ENCODE measurements at places on chromosomes 1 and 21.

DNA sequence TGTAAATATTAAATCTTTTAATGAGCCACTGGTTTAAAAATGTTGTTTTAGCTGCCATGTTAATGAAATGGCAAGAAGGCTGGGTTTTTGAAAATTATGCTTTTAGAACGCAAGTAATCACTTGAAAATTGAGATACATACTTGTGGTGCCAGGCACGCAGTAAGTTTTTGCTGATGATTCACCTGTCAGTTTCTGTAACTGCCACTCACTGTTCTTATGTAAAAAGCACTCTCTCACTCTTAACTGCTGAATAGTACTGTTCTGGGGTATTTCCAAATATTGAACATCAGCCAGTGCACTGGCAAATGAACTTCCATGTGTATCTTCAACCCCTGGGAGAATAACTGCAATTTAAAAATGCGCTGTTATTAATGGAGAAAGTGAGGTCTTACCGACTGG is 17.9 kb downstream of the LGALS8 start:
- DNase-seq, result no peak

GRCh38 chr1:4016351-4017130 is 116.5 kb upstream of the C1orf174 start:
- no peak for DNase-seq

DNA sequence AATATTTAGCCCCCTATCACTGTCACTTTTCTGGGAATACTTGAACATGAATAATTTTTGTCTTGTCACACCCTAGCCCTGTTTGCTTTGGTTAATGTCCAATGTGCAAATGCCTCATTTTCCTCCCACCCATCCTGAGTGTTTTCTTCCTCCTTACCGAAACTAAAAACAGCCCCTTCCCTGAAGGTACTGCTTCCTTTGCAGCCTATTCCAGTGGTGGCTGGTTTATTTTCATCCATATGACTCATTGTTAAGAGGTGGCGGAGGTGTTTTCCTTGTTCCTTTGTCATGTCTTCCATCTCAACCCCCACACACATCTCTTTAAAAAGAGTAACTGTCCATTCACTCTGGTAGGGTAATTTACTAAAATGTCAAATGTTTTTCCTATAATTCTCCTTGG is 40.4 kb downstream of the CD55 start:
- no peak for DNase-seq

DNA sequence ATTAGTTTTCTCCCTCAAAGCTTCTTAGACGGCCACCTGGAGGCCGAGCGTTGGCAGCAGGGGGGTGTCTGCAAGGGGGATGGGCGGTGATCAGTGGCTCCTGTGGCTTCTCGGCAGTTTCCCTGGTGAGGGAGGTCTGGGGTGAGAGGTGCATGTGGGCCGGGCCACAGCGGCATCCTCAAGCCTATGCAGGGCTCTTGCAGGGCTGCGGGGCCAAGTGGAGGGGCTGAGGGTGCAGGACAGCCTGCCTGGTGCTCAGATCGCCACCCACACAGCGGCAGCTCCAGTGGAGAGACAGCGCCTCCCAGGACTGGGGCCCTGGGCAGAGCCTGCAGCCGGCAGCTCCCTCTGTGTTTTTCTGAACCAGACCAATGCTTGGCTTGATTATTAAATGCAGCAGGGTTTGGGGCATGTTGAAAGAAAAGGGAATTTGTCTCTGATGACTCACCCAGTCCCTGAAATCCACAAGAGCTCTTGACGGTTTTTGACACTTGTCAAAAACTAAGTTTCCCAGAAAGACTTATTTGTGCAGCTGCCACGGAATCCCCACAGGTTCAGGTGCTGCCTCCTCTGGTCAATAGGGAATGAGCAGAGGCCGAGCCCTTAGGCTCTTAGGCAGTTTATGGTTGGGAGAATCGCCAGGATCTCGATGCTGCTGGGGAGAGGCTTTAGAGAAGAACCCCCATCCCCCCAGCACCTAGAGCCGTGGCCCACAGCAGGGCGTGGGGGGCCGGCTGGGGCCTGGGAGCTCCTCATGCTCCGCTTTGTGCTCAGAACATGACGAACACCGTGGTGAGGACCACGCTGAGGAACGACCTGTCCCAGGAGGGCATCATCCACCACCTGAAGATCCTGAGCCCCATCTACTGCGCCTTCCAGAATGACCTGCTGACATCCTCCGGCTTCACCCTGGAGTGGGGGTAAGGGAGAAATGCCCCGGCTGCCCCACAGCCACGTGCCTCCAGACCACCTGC is 54.7 kb downstream of the UMODL1 start:
- no peak for DNase-seq

DNA sequence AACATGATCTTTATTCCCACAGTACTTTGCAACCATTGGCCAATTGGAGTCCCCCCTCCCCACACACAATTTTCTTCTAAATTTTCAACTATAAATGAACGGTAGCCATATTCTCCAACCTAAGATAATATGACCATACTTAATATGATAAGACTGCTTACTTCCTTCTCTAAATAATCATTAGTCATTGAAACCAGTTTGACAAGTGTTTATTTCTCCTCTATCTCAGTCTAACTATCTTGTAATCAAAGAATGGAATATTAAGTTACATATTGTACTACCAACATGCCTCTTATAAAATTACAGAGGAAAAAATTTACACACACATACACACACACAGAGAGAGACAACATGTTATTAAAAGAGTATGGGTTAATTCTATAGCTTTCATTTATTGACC is 567.4 kb upstream of the TMPRSS15 start:
- DNase-seq, result no peak

DNA sequence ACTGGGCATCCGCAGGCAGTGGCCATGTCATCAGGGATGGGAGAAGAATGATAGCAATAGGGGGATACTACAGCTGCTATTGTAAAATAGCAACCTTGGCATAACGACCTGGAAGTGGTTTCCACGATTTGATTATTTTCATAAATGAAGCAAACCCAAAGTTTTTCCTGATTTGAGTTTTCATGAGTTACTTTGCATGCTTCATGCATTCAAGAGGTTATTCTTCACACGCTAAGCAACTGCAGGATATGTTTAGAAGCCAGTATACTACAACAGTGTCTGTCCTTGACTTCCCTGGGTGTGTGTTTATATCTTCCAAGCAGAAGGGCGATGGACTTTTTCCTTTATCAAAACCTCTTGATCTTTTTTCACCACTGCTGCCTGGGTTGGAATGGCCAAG is 281.1 kb upstream of the DUSP10 start:
- DNase-seq, result no peak

GRCh38 chr21:33660406-33660805 is 18.1 kb downstream of the ITSN1 start:
- DNase-seq, result no peak

DNA sequence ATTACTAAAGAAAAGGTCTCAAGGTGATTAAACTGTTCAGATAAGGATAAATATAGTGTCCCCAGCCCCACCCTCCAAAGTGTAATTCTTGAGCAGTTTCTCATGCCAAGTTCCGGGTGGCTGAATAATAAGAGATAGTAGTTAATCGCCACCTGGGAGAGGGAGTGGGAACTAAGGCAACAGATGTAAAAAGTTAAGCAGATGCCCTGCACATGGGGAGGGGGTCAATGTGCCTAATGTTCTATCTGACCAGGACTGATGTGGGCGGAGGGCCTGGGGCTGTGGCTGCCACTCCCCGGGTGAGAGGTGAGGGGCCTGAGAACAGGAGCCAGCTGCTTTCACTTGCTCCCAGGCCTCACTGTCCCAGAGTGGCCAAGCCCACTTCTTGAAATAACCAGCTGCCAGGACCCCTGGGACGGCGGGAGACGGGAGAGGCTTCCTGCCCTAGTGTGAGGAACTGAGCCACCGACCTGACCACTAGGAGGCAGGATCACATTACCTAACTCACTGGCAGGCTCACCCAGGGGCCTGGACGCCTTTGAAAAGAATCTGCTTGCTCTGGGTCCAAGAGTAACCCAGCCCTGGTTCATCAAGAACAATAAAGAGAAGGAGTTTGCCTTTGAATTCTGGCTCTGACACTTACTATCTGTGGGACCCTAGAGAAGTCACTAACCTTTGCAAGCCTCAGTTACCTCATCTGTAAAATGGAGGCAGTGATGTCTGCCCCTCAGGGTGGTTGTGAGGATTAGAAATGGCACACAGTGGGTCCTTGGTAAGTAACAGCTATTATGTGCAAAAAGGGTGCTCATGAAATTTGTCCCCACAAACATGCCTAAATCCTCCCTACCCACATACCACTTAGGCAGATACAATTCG is 179.2 kb downstream of the ATG4C start:
- no peak for DNase-seq

DNA sequence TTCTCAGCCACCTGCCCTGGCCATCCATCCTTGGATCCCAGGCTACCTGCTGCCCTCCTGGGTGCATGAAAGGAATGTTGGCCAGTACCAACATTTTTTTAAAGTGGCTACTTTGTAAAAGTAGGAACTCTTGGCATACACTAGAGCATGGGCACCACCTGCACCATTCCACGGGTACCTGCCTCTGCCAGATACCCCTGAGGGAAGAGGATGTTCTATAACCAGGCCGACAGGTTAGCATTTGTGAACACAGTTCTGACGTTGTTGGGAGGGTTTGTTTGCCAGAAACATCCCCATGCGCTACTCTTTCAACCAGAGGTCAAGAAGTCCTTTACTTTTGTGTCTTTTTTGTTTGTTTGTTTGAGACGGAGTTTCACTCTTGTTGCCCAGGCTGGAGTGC is 43.0 kb downstream of the EVA1C start:
- no peak for DNase-seq

DNA sequence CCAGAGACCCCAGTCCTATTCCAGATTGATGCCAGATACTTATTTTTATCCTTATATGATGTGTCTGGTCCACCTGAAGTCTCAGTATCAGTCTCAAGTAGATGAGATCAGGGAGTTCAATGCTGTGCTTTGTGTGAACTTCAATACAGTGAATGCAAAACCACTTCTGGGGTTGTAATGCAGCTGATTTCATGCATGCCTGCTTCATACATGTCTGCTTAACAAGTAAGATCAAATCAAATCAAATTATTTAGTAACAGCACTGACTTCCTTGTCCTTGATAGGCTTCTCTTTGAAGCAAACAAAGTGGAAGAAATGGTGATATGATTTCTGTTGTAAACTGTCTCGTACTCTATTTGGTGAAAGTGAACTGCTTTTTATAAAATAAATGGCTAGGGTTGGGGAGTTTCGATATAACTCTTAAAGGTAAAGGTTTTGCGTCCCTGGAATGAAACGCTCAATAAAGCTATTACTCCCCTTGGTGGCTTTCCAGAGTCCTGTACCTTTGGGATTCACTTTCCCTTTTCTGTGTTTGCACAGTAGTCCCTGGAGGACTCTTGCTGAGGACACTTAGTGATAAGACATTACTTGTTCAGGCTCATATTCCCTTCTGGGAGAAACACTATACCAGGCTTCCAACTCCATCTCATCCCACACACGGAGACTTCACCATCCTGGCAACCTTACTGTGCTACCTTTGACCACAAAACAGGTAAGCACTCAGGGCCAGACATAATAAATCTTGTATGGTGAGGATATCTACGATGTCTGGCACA is 59.3 kb downstream of the FH start:
- DNase-seq, result no peak

DNA sequence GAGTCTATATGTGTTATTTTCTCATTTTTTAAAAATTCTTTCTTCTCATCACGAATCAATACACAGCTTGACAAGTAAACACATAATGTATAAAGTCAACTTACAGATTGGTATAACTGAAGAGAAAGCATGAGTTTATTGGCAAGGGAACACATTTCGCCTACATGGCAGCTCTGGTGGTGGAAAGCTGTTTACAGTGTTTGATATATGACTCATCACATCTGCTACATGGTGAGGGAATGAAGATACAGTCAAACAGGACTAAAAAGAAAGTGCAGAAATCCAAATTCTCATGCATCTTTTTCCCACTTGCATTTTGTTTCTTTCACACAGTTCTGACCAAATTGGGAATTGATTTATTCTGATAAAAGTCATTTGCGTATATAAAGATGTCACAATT is 122.2 kb upstream of the ADGRL4 start:
- DNase-seq, result no peak

- no peak for DNase-seq
Measured at GRCh38 chr1:187762118-187762517, 933.4 kb downstream of the PLA2G4A start.

- DNase-seq, result no peak
Measured at GRCh38 chr1:6513320-6513801, 21.9 kb upstream of the PLEKHG5 start.

DNA sequence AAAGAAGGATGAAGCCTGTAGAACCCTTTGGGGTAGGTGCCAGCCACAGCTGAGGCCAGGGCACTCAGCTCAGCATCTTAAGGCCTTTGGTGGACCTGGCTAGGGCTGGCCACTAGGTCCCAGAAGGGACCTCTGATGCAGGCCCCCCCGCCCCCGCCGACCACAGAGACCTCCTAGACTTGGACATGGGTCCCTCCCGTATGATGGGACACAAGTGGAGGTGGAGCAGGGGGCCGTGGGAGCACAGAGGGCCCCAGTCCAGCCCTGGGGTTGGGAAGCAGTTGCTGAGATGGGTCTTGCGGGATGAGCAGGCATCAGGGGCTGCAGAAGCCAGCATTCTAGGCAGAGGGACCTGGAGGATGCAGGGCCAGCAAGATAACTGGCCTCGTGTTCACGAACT is 3.2 kb downstream of the B4GALT2 start:
- DNase-seq, result no peak

- no peak for DNase-seq
Measured at GRCh38 chr1:151011154-151011850, 3.1 kb downstream of the PRUNE1 start.

DNA sequence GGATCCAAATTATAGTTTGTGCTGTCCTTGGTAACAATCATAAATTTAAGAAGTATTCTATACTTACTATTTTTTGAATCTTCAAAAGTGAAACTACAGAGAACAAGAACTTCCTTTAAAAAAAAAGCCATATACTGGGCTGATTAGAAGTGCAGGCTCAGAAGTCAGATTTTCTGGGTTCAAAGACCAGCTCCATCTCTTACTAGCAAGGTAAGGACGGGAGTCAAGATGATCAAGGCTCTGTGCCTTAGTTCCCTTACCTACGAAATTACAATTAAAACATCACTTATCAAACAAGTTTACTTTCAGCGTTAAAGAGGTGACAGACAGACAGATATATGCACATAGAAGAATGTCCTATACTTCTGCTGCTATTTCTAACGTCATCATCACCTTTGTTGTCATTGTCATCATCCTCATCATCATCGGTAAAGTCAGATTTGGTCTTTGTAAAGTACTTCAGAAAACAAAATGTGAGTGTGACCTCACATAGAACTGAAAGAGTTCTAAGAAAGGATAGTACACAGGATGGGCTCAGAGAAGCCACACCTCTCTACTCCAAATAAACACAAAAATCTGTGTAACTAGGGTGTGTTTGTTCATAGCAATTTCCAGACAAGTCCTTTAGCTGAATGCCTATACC is 178.7 kb downstream of the VAV3 start:
- no peak for DNase-seq
